ENCODE measurements at places on chromosomes 7 and 10.

DNA sequence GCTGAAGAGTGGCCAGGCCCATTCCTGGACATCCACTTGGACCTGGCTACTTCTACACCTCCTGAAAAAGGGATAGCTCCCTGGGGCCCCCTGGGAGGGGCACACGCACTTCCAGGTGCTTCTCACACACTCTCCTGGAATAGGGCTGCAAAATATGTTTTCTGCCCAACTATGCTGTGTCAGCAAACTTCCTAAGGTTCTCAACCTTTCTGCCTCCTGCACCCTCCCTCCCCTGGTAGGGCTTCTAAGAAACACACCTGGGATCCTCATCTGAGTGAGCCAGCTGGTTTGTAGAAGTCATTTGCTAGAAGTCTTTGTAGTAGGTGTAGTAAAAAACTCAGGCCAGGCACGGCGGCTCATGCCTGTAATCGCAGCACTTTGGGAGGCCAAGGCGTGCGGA lies 136.5 kb downstream of the ZMYND11 start:
- no peak for DNase-seq

DNA sequence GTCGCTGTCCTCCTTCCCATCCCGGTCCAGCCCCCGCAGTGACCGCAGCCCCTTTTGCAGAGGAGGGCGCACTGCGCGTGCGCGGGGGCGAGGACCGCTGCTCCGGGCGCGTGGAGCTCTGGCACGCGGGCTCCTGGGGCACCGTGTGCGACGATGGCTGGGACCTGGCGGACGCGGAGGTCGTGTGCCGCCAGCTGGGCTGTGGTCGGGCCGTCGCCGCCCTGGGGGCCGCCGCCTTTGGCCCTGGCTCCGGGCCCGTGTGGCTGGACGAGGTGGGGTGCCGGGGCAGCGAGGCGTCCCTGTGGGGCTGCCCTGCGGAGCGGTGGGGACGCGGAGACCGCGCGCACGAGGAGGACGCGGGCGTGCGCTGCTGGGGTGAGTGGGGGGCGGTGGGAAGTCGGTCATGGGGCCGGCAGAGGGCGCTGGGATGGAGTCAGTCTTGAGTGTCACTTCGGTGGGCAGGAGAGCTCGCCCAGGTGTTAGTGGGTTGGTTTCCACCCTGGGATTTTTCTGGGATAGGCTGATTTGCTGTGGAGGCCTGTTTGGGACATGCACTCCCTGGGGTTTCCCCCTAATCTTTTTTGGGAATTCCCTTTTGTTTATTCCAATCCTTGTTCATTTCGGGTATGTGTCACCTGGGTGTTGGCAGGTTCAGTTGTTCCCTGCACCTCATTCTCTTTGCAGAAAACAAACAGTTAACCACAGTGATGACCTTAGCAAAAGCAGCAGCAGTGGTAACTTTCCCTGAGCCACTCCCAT lies 11.6 kb downstream of the SCART1 start:
- DNase-seq, result no peak

- no peak for DNase-seq
Observed at GRCh38 chr7:107641676-107642075, 19.0 kb upstream of the SLC26A4 start.

DNA sequence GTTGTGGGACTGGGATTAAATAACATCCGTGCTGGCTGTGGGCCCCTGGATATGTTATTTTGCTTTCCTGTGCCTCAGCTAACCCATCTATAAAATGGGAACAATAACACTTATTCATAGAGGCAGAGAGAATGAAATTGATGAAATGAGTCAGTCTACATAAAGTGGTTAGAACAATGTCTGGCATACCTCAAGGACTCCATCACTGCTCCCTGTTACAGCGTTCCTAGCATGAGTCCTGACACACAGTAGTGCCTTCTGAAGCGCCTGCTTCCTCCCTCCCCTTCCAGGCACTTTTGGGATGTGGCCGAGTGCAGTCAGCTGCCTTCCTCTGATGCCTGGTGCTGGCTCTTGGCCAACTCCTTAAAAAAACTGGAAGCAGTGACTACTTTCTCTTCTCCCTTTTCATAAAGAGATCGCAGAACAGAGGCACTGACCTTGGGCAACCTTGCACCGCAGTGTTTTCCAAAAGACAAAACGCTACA lies 108.4 kb upstream of the ZMIZ1 start:
- peak; percentile 62 for DNase-seq

DNA sequence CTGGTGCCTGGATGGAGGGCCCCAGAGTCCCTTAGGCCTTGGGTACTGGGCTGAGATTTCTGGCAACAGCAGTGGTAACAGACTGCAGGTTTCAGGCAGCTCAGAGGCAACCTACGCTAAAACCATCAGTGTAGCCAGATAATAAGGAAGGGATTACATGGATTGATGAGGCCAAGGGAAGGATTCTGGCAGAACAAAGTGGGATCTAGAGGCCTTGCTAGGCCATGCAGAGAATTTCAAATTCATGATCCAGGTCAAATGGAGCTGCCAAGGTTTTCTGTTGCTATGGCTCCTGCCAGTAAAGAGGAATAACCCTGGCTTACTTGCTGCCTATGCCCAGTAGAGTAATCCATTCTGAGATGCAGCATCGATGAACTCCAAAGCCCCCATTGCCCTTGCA lies 445.7 kb downstream of the ADRA2A start:
- no peak for DNase-seq

- DNase-seq, result no peak
Observed at GRCh38 chr7:79434098-79434497, 19.4 kb downstream of the MAGI2 start.

DNA sequence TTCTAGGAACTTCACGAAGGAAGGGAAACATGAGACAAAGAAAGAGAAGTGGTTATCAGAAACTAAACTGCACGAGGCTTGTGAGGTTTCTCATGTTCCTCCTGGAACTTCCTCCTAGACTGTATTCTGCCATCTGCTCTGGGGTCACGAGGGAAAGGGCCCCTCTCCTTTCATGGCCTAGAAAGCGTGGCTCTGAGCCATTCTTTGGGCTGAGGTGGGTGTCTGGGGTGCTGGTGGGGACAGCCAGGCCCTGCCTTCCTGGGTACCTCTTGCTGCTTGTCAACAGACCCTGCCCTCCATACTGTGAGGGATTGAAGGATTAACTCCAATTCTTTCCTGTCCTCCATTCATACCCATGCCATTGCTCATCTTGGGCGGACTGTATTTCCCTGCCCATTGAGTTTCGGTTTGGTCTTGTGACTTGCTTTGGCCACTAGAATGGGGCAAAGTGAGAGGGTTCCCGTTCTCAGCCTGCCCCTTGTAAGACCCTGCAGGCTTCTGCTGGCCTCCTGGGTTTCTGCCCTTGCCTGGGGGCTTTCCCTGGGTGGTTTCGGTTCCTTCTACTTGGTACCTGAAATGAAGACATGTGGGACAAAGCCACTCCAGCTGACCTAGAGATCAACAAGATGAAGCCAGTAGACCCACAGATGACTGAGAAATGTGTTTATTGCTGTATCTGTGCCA lies 14.9 kb upstream of the GIMAP8 start:
- DNase-seq, result peak; percentile 17

- DNase-seq, result no peak
Observed at GRCh38 chr10:122649903-122650302, 49.7 kb downstream of the C10orf120 start.

DNA sequence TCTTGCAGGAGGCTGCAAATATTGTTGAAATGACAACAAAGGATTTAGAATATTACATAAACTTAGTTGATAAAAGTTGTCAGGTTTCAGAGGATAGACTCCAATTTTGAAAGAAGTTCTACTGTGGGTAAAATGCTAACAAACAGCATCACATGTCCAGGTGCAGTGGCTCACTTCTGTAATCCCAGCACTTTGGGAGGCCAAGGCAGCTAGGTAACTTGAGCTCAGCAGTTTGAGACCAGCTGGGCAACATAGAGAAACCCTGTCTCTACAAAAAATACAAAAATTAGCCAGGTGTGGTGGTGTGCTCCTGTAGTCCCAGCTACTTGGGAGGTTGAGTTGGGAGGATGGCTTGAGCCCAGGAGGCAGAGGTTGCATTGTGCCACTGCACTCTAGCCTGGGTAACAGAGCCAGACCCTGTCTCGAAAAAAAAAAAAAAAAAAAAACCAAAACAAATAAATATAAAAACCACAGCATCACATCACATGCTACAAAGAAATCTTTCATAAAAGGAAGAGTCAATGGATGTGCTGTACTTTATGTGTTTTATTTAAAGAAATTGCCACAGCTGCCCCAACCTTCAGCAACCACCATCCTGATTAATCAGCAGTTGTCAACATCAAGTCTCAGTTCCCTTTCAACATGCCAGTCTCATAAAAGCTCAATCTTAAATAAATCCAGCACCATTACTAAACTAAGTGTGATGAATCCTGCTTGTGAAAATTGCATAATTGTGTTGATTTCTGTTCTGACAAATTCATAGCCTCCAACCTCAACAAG lies 83.2 kb upstream of the MBL2 start:
- no peak for DNase-seq

DNA sequence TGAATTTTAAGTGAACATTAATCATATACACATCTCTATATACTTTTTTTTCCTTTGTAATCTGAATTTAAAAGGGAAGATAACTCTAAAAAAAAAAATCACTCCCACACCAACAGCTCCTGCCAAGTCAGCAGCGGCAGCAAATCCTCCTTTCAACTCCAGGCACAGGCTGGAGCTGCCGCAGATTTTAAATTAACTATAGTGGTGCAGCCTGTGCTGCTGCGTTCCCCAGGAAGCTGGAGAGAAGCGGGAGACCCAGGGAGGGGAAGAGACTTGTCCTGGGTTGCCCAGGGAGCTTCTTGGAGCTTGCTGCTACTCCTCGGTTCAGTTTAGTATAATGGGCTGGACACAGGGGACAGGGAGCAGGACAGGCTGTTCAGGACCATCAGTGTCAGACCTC lies 32.6 kb upstream of the HSPB1 start:
- DNase-seq, result no peak

GRCh38 chr7:21338728-21339164 lies 89.1 kb upstream of the SP4 start:
- no peak for DNase-seq

DNA sequence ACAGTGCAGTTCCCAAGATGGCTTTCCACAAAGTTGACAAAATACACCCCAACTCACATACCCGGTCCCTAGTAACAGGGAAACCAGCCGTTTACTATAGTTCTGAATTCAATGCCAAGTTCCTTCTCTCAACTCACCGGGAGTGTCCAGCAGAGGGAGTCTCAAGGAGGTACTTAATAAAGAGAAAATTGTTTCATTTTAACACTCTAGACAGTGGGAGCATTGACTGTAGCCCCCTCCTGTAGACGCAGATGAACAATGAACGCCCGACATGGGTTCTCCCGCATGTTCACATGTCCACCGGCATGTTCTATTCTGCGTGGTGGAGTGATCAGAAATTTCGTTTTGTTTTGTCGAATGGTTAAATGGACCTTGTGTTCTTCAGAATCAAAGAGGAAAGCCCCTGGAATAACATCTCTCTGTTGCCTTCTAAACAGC lies 1.9 kb downstream of the HIPK2 start:
- DNase-seq, result peak; percentile 82

DNA sequence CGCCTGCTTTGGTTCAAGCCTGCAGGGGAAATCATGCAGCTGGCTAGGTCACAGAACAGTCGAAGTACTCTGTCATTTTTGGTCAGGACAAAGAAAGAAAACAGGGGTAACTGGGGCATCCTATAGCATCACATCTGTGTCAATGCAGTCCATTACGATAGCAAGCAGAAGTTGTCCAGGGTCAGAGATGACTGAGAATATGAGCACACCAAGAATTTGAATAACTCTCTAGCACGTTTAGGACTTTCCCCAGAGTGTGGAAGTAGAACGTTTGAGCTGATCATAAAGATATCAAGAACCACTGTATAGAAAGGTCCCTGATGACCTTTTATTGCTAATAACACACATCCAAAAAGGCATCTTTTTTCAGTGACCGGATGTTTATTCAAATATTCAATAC lies 12.7 kb upstream of the HECW1 start:
- DNase-seq, result no peak

DNA sequence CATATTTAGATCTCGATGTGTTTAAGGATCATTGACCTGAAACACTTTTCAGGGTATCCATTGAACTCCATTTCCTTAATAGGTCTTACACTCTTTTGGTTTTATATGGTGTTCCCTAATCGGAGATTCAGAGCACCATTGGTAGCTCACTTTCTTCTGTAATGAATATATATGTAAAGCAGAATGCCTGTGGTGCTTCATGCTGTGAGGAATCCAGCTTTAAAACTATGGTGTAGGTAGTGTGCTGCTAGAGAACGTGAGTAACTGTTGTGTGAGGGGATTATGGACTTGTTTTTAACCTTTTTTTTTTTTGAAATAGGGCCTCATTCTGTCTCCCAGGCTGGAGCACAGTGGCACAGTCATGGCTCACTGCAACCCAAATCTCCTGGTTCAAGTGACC lies 376.9 kb upstream of the LRGUK start:
- no peak for DNase-seq

DNA sequence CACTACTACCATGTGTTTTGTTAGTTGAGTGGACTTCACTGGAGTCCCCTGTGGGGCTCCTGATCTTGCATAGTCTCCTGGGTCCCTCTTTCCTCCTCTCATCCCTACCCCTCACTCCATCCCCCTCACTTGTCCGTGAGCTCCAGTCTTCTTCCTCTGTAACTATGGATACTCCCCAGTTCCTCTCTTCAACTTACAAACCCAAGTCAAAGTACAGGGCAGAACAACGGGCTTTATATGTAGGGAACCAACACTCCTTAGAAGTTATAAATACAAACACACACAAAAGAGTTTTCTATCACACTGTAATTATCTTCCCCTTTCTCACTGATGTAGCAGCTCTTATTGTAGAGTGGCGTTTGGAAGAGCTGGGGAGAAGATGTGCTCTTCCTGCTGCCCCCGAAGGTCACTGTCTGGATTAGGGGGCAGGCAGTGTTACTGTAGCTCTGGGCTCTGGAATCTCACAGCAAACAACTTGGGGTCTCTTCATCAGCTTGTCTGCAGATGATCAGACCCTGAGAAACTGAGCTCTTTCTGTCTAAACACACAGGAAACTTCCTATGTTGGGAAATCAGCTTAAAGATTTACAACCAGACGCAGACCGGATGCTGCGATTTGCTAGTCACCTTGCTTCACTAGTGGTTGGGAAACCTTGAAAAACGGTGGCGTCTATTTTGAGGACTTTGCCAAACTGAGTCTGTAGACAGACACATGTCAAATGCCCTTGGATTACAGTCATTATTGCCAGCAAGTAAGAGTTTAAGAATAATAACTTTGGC lies 13.6 kb downstream of the SNX10 start:
- no peak for DNase-seq

GRCh38 chr7:24756545-24757352 lies 515 bp downstream of the GSDME start:
- peak; percentile 48 for DNase-seq

DNA sequence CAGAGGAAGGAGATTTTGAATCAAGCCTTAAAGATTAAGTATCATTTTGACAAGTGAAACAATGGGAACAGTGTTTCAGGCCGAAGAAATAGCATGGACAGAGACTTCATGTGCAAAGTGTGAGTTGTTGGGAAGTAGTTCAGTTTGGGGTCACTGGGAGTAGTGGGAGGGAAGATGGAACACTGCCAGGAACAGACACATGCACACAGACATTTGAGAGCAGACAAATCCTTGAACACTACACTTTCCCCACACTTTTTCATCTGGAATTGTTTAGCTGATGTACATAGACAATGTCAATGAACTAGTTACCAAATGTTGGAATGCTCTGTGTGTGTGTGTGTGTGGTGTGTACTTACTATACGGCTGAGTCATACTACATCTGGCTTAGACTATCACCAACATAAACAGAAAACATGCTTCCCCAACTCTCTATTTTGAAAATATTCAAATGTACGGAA lies 52.4 kb upstream of the LRRC17 start:
- DNase-seq, result no peak

GRCh38 chr7:11726001-11726793 lies 105.8 kb downstream of the THSD7A start:
- no peak for DNase-seq
